ENCODE measurements at places on chromosomes 6 and 20. TPM values are rescaled to one million over a fixed set of nuclear protein-coding genes. Genes with fewer than 3 reads are reported as not detected.

Gene FOXA2
- not detected for total RNA-seq

Gene LY86
- not detected for total RNA-seq

Gene GGTLC1
- not detected for total RNA-seq

Gene MYBL2
- 0.26 TPM for total RNA-seq

Gene TMEM14A
- total RNA-seq = 27.5 TPM

Gene RAD21L1
- total RNA-seq = not detected

Gene OPRM1
- not detected for total RNA-seq

Gene ABHD16B
- not detected for total RNA-seq

Gene SLC2A4RG
- total RNA-seq = 18.2 TPM
